ENCODE measurements at places on chromosomes 7 and 10.

- DNase-seq: peak; percentile 61
Measured at GRCh38 chr10:6275022-6275997, 72.6 kb downstream of the PFKFB3 start.

DNA sequence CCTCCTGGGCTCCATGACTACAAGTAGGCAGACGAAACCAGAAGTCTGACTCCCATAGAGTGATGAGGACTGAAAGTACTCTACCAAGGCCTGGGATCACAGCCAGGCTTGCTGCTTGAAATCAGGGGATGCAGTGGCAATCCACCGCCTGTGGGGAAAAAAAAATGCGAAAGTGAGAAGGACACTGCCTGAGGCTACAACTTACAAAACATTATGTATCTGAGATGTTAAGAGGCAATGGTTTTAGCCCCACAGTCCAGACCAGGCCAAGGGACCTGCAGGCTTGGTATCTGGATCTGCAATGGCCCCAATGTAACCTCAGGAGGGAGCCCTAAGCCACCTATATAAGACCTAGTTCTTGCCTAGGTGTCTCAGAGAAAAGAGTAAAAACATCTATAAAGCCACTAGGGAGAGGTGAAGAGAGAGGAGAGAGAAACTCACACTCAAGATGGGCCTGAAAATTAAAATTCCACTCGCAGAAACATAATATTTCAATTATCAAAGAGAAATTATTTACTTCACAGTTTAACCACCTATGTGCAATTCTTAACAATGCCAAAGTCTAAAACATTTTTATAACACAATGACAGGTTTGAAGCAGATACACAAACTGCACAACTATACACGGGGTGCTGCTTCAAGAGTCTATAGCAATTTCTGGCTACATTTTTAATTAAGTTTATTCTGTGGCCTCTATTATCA lies 13.9 kb downstream of the DNAJC1 start:
- DNase-seq: no peak

DNA sequence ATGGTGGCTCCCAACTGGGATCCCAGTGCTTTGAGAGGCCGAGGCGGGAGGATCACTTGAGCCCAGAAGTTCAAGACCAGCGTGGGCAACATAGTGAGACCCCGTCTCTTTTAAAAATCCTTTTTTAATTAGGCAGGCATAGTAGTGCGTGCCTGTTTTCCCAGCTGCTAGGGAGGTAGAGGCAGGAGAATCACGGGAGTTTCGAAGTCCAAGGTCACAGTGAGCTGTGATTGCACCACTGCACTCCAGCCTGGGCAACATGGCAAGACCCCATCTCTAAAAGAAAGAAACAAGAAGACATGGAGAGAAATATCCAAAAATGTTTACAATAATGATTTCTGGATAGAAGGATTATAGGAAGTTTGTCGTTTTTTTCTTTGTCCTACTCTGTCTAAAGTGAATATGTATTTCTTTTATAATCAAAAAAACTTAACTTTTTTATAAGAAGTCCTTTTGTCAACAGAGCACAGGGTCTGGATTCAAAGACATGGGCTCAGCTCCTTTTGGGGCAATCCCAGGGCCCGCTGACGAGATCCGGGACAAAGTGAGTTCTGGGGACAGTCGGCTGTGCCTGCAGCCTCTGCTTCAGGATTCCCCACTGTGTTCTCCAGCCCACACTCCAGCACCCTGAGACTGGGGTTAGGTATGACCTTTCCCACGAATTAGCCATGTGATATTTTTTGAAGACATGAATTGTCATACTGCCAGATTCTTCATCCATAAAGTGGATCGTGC lies 45.6 kb downstream of the PDGFA start:
- DNase-seq: no peak

DNA sequence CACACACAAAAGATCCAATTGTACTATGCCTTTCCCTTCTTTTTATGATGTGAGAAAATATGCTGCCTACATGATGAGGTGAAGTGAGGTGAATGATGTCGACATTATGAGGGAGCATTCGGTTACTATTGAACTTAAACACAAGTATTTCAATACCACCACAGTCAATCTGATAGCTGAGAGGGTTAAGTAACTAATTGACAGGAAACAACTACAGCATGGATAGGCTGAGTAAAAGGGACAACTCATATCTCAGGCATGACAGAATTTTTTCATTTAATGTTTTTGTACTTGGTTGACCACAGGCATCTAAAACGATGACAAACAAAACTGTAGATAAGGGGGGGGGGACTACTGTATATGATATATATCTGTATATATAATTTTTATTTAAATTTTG lies 488.9 kb downstream of the SH2D4B start:
- DNase-seq: no peak

DNA sequence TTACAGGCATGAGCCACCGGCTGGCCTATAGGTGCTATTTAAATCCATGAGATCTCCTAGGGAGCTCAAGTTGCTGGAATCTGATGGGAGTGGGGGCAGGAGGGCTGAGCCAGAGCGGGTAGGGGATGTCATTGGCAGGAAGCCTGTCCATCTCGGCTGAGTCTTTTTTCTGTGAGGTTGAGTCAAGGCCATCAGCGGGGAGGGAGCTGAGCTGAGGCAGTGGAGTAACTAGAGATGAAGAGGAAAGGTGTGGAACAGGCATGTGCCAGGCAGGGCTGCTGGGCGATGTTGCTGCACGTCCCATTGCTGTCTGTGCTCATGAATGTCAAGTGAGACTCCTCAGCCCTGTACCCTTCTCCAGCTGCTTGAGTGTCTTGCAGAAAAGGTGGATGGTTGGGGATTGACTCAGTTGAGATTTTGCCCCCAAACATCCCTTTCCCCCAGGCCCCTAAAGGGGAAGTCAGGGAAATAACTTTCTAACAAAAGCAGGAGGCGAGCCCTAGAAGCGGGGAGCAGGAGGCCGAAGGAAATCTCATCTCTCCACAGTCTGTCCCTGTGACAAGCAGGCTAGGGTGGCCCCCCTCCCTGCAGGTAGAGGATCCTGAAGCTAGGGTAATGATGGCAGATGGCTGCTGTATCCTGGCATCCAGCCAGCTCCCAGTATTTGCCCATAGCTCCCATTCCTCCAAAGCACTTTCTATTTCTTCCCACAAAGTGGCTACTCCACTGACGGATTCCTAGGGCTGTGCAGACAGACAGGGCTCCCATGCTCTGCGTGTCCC lies 5.4 kb downstream of the ATP6V1F start:
- DNase-seq: no peak

- DNase-seq: no peak
Measured at GRCh38 chr7:132780822-132781221, 204.6 kb upstream of the PLXNA4 start.

- DNase-seq: no peak
Measured at GRCh38 chr7:10015687-10016086, 958.0 kb upstream of the PHF14 start.

GRCh38 chr10:114291516-114291915 lies 52.5 kb downstream of the VWA2 start:
- DNase-seq: no peak

DNA sequence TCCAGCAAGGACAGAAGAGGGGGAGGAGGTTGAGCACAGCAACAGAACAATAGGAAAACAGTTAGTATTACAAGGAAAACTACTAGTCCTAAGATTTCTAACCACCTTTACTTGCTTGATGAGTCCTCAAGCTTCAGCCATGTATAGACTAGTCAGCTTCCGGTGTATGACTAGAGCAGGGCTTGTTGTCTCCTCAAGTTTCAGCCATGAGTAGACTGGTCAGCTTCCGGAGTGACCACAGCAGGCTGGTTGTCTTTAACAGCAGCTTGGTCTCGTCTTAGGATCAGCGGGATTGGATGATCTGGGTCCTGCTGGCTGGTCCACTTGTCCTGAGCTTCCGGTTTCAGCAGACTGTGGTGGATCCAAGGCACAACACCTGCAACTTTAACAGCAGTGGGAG lies 10.6 kb upstream of the ZNF239 start:
- no peak for DNase-seq

DNA sequence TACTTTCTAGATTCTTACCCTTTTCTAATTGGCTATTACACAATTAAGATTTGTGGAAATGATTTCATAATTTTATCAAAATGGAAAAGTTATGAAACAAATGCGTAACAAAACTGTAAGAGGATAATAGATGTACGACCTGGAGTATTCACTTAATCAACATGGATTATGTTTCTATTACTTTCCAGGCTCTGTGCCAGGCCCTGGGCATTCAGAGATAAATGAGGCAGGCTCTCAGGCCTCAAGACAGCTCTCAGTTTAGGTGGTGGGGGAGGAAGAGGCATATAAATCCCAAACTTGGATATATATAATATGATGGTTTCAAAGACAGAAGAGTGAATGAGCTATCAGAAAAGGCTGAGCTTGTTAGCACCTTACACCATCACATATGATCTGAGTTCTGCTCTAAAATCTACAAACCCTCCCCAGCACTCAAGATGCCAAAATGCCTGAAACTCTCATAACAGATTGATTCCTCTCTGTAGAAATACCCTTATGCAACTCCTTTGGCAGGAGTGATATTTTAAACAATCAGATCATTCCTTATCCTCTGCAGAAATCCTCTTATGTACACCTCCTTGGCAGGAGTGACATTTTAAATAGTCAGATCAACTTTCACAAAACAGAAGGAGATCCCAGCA lies 42.5 kb downstream of the ACBD5 start:
- DNase-seq: no peak

DNA sequence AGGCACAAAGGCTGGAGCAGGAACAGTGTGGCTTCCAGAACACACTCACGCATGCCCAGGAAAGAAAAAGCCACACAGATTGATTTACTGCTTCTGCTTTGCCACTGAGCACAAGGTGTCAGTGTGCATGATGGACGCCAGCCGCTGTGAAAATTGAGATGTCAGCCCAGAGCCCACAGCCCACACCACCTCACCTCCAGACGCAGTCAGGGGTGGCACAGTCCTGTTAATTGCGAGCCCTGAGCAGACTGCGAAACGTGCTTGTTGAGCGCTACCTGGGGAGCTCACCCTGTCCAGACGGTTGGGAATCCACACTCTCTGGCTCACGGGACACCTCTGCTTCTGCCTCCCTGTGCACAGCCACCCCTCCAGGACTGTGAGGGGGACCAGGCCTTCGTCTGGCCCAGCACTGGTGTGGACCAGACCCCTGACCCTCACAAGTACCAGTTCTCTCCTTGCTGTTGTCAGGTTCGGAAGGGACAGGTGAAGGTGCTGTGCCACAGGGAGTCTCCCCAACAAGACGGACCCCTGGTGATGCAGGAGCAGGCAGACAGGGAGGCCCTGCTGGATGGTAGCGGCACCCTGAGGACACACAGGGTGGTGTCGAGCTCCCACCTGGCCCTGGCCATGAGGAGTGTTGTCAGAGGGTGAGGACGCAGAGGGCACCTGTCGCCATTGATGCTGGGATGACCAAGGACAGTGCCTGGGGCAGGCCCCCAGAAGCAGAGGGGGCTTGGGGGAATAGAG lies 15.3 kb downstream of the RASGEF1A start:
- no peak for DNase-seq

- no peak for DNase-seq
Measured at GRCh38 chr7:148589640-148590039, 926 bp upstream of the C7orf33 start.

DNA sequence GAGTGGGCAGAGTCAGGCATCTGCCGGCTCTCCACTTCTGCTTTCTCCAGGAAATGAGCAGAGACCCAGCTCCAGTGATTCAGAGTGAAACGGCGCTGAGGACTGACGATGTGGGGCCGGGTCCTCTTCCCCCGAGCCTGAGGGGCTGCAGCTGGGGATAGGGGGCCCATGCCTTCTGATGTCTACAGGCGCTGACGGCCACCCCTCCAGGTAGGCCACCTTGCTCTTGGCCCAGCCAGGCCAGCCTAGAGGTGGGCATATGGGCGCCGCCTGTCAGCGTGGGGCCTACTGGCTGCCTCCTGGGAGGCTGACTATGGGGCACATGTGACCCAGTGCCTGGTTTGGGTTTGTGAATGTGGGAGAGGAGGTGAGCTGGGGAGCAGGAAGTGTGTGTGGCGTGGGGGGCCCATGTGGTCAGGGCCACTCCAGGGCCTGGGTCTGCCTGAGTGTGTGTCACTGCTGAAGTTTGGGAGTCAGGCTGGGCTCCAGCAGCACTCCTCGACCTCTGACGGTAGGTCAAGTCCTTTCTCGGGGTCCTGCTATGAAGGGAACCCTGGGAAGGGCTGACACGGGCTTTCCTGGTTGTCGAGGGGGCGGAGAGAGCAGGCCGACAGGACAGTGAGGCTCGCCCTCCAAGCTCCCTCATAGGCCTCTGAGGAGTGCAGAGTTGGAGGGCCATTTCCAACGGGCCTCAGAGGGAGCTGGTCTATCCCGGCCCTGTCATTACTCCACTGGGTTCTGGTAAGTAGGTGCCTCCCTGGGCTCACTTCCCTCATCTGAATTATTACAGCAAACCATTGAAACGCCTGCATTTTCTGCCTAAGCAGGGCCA lies at the start of gene WDFY4:
Gene WDFY4, plus strand, starts transcription at position 82 of the 832 bp plus-strand sequence. CDS start 24,860 bp downstream, outside the sequence.
- no peak for DNase-seq

DNA sequence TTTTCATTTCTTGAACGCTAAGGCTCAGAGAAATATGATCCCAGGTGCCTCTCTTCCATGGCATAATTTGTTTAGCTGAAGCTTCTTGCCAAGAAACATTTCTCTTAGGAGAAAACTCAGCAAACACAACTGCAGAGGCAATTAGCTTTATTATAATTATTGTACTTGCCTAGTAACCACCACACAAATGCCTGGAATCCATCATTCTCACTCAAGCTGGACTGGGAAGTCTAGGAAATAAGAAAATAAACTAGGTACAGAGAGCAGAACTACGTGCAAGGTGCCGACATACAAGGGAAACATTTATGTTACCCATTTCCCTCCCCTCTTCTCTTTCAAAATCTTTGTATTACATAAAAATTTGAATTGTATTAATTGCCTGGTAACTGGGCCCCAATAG lies 15.1 kb downstream of the SLC35B4 start:
- no peak for DNase-seq

DNA sequence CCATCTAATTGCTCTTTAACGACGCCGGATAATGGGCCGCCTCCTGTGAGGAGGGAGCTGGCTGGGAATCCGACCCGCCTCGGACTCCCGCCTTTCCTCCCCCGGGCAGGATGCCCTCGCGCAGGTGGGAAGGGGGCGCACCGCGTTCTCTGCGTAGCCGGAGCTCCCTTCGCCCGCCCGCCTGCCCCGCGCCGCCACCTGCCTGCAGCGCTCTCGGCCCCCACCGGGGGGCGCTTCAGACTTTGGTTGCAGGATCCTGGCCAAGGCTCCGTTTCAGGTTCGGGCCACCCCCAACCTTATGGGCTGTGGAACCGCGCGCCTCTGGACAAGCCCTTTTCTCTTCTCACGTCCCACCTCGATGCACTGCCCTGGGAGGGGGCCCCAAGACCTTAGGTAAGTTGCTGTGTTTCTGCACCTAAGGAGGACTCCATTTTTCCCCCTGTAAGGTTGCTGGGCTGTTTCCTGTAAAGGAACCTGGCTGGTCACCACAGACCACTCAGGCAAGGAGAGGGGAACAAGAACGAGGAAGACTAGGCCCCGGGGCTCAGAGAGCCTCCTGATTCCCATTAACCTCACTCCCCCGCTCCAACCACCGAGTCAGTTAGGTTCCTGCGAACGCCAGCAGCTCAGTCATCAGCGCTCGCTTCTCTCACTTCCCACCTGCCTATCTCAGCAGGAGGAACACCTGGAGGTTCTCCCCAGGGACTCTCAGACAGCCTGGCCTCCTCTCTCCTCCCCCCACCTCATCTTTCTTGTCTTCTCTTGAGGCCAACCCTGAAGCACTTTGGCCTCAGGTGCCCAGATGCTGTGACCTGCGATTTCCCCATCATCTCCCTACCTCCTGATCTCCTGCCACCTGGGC lies 11.3 kb upstream of the KAZALD1 start:
- DNase-seq: peak; percentile 57

GRCh38 chr10:27815261-27815660 lies 69.6 kb upstream of the MKX start:
- DNase-seq: no peak
